ENCODE measurements at places on chromosomes 16 and 17.

GRCh38 chr17:61230972-61231820 lies 168.4 kb upstream of the TBX2 start:
- no peak for DNase-seq

GRCh38 chr17:1033503-1033902 lies 36.6 kb downstream of the TIMM22 start:
- DNase-seq, result no peak

- no peak for DNase-seq
These were observed 23.2 kb upstream of the CACNG5 start for GRCh38 chr17:66811683-66812054.

DNA sequence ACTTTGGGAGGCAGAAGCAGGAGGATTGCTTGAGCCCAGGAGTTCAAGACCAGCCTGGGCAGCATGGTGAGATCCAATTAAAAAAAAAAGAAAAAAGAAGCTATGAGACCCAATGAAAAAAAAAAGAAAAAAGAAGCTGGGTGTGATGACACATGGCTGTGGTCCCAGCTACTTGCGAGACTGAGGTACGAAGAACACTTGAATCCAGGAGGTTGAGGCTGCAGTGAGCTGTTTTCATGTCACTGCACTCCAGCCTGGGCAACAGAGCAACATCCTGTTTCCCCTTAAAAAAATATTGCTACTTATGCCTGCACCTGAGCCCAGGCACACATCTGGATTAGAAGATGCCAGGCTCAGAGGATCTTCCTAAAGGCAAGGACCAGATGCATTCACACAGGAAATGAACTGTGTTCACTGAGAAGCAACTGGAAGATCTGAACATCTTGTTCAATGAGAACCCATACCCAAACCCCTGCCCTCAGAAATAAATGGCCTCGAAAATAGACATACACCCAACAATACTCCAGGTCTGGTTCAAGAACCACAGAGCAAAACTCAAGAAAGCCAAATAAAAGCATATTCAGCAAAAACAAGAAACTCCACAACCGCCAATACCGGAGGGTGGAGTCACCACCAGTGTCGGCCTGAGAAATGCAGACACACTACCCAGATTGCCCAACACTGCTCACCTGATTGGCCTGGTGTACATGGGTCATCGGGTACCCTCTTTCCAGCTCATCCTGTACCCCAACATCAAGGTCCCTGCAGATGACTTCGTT lies 4.4 kb downstream of the RNF135 start:
- DNase-seq, result no peak

- no peak for DNase-seq
These were observed 761 bp downstream of the PDF start for GRCh38 chr16:69329369-69330285.

DNA sequence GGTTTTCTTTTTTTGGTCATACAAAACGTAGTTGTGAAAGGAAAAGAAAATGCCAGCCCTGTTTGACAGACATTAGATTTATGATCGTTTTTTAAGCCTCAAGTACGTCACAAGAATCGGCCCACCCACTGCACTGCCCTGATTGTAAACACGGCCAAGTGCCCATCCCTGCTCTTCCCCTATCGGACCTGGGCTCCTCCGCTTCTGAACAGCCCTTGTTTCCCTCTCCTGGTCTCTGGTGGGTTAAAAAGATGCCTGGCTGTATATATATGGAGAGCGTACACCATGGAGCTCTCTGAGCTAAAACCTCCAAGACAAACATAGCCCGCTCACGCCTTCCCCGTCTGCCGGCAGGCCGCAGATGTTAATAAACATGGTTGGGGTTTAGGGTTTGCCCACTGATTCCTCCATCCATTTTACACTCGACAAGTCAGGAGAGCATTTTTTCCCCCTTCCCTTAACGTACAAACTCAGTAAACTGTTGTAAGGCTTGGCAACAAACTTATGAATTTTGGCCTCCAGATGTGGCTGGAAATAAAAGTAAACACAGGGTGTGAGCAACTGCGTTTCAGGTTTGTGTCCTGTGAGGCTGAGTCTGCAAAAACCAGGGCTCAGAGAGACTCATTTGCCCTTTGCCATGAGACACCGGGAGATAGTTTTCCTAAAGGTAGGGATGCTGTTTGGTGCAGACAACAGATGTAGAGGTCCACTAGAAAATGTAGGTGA lies 325.9 kb downstream of the SOX9 start:
- DNase-seq, result no peak

GRCh38 chr17:2682176-2682938 lies 29.2 kb downstream of the CLUH start:
- DNase-seq, result no peak

DNA sequence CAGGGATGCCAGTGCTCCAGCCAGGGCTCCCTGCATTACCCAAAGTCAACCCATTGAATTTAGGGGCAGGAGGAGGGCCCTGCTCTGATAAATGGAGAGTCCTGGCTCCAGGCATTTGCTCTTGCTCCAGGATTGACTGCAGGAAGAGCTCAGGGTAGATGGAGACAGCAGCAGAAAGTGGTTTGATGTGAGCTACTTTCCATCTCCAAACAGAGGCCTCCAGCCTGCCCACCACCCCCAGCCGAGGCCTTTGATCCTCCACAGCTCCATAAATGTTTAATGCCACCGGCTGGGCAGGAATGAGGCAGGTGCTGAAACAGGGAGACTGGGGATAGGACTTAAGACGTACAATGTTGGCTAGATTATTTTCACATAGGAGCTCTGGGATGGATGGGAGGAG lies 4.3 kb upstream of the SEZ6 start:
- DNase-seq, result no peak

DNA sequence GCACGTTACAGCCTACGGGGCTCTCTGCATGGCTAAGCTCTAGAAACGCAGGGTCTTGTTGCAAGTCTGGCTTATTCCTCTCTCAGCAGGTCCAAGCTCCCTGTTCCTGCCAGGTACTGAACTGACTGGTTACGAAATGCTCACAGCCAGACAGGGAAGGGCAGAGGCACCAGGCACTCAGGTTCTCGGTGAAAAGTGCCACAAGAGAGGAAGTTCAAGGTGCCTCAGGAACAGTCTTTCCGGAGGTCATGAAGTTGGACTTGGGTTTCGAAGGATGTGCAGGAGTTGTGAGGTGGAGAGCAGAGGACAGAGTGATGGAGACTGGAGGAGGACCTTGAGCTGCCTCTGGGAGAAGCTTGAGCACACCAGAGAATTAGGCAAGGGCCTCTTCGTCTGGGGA lies 124.7 kb upstream of the GSE1 start:
- DNase-seq, result no peak

- no peak for DNase-seq
These were observed 3.7 kb downstream of the KLHDC4 start for GRCh38 chr16:87762071-87762571.

DNA sequence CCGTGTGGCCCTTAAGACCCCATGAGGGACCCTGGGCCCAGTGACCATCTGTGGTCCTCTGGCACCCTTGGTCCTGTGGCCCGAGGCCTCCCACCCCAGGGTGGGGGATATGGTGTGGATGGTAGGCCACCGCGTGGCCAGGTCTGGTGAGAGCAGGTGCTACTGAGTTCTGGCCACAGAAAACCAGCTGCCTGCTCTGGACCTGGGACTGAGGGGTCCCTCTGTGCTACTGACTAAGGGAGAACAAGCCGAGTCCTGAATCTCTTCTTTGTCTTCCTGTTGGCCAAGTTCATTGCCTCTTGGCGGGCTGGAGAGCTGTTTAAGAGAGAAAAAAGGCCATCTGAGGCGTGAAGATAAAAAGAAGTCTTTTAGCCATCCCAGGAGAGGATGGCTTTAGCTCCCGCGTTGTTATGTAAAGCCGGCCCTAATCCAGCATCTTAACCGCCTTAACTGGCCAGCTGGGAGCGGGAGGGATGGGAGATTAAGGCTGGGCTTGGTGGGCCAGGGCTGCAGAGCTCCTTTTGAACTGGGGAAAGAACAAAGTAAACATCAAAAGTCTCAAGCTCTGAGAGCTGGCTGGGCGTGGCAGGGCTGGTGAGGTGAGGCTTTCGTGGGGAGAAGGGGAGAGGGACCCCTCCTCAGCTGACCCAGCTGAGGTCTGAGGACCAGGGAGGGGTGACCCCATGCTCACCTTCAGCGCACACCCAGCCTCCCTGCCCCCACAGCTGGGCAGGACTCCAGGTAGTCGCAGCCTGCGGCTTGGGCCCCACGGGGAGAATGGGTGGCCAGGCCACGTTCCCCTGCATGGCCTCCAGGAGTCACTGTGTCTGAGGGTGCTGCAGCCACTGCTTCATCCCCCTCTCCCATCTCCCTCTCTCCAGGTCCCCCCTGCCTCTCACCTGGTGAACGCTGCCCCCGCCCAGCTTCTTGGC lies 62.4 kb downstream of the NKD1 start:
- DNase-seq, result no peak

- DNase-seq, result no peak
These were observed 126.0 kb upstream of the GOT2 start for GRCh38 chr16:58859958-58860669.

GRCh38 chr17:45410144-45411091 lies 22.3 kb downstream of the ARHGAP27 start:
- no peak for DNase-seq

DNA sequence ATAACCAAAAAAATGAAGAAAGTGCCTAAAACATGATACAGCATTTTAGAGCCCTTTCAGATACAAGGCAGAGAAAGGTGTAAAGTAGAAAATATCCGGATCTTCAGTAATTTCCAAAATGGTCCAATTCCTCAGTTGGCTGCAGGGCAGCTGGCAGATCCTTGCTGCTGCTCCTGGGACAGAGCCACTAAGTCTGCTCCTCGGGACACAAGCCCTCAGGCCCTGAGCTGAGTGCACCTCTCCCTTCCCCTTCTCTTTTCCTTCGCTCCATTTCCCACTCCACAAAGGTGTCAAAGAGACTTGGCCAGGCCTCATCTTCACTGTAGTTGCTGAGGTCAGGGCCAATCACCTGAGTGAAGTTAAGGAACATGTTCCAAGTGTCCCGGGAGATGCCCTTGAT lies 40.5 kb downstream of the DCUN1D3 start:
- no peak for DNase-seq

- DNase-seq, result no peak
These were observed 2.9 kb downstream of the CDIP1 start for GRCh38 chr16:4535627-4536108.

DNA sequence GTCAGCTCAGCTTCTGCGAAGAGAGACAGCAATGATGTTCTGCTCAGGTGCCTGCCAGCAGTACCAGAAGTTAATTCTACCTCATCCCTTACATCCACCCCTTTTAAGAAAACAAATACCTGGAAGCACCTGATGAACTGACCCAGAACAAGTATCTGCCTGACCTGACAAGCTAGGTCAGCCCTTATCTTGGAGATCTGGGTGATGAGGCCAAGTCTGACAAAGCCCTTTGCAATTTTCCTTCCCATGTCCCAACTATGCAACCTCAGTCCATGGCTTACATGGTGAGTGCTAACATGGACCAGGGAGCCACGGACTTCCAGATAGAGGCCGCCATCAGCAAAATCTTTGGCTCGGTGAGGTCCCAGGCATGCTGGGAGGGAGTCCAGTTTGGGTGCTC lies 3.6 kb downstream of the ACADVL start:
- no peak for DNase-seq

- no peak for DNase-seq
These were observed 7.5 kb upstream of the BCO1 start for GRCh38 chr16:81231014-81231413.

DNA sequence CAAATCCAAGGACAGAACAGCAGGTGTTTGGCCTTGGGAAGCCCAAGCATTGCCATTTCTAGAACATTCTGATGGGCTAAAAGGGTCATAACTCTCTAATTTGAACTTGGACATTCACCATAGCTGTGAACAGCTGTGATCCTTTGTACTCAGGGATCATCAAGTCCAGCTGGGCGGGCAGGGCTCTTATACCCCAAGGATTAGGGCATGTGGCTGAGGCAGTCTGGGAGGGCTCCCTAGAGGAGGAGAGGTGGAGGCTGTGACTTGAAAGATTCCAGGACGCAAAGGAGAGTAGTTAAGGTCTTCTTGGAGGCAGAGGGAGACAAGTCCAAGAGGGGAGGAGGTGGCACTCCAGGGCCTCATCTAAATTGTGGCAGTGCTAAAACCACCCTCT lies 233.1 kb upstream of the GSE1 start:
- no peak for DNase-seq

GRCh38 chr17:79862771-79863440 lies 23.7 kb upstream of the CBX4 start:
- no peak for DNase-seq

DNA sequence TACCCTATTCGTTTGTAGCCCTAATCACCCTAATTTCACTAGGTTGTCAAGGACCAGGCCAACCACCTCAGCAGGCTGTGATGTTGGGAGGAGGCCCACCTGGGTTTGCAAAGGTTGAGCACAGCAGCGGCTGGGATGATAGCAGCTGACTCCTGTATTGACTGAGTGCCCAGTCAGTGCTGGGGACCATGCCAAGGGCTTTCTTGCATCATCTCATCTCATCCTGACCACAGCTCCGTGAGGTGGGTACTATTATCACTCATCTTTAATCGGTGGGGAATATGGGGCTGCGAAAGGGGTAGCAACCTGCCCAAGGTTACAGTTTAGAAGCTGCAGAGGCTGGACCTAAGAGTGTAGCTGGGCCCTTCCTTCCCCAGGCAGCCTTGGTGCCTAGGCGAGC lies 11.7 kb downstream of the ATPAF2 start:
- DNase-seq, result no peak

DNA sequence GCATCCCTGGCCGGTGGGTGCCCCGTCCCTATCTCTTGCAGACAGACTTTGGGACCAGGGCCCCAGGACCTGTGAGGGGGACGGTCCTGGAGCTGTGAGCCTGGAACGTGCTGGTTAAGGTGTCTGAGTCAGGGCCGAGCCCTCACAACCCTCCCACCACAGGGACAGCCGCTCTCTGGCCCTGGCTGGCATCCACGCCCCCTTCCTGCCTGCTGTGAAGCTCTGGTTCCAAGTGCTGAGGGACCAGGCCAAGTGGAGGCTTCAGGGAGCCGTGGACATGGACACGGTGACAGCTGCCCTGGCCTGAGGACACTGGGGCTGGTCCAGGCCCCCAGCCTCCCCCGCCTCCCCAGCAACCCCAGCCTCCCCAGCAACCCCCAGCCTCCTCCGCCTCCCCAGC lies 6.6 kb downstream of the TSR3 start:
- no peak for DNase-seq

GRCh38 chr17:57889892-57890856 lies 40.3 kb upstream of the MRPS23 start:
- DNase-seq, result no peak

DNA sequence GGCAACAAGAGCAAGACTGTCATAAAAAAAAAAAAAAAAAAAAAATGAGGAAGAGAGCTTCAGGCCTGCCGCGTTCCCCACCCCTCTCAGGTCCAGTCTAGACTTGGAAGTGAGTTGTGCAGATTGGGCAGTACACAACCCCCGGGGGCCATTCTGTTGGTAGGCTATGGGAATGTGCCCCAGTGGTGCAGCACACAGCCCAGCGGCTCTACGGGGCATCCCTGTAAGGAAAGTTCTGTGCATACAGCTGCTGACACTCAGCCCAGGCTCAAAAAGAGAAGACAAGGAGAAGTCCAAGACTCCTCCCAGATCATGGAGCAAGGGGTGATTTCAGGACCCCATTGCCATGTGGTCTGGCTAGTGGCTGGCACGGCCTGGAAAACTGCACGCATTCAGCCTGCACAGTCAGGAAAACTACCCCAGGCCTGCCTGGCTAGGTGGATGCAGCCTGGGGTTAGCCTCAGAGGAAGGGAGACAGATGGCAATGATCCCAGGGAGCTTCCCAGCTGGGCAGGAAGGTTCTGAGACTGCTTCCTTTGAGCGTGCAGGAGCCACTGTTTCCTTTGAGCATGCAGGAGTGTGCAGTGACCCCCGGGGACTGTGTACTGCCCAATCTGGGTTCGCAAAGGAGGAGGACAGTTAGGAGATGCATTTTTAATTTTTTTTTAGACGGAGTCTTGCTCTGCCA lies 44.8 kb downstream of the PECAM1 start:
- DNase-seq, result no peak

- no peak for DNase-seq
These were observed 19.8 kb upstream of the TANGO6 start for GRCh38 chr16:68823401-68824135.

- DNase-seq, result no peak
These were observed 10.6 kb downstream of the CNTD1 start for GRCh38 chr17:42809250-42809649.
